ENCODE measurements at places on chromosomes 13 and 19.

DNA sequence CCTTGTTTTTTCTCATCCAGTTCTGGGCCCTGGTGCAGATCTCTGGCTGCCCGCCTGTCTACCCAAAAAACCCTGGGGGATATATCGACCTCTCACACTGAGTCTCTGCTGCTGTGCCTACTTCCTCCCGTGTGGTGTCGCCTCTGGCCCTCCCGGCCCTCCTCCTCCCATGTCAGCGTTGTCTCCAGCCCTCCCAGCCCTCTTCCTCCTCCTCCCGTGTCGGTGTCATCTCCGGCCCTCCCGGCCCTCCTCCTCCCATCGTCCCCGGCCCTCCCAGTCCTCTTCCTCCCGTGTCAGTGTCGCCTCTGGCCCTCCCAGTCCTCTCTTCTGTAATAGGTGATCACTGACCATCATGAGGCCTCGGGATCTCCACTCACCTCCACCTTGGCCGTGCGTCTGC is 81.8 kb downstream of the GPR12 start:
- no peak for DNase-seq

DNA sequence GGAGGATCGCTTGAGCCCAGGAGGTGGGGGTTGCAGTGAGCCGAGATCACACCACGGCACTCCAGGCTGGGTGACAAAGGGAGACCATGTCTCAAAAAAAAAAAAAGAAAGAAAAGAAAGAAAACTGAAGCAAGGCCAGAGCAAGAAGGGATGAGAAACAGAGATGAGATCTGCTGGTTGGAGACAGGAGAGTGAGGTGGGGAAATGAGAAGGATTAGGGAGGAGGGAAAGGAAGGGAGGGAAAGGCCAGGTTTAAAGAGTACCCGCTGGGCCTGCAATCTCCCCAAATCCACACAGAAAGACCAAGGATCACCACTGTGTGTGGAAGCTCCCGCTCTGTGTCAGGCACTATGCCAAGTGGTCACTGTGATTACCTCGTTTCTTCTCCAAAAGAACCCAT is 16.3 kb upstream of the LYPD3 start:
- DNase-seq = no peak

DNA sequence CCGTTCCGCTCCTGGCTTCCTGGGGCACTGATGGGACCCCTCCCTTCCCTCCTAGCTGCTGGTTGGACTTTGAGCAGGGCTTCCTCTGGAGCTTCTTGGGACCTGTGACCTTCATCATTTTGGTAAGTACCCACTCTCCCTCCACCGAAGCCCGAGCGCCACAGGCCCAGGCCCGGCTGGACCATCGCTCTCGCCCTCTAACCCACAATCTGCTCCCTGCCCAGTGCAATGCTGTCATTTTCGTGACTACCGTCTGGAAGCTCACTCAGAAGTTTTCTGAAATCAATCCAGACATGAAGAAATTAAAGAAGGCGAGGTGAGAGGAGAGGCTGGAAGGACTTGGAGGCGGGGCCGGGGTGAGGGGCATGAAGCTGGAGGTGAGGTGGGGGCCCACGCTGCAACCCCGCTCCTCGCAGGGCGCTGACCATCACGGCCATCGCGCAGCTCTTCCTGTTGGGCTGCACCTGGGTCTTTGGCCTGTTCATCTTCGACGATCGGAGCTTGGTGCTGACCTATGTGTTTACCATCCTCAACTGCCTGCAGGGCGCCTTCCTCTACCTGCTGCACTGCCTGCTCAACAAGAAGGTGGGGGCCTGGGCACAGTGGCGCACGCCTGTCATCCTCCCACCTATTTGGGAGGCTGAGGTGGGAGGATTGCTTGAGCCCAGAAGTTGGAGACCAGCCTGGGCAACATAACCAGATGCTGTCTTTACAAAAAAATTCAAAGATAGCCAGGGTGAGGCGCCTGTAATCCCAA is 12.3 kb downstream of the DDX39A start:
- no peak for DNase-seq

DNA sequence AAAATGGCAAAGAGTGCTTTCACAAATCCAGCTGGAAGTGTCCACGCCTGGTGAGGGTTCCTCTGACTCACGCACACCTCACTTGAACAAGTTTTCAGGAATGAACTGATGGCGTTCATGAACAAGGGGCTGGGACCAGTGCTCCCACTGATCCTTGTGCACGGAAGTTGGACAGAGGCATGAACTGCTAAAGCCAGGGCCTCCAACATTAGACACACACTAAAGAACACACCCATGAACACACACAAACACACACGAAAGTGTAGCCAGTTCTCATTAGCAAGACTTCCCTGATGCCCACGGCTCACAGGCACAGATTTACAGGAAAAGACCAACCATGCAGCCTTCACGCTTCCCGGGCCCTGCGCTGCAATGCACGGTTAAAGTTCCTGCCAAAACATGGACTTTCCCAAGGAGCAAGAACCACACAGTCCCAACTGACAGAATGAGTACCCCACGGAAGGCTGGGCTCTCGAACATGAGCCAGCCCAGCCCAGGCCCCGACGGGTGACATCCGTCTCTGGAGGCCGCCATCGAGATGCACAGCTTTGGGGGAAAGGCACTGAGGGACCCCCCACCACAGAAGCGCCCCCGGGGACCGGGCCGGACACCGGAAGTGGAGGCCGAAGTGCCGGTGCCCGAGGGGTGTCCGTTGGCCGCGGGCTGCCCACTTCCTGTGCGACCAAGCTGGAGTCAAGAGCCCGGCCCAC is 808 bp downstream of the DNMT1 start:
- no peak for DNase-seq

DNA sequence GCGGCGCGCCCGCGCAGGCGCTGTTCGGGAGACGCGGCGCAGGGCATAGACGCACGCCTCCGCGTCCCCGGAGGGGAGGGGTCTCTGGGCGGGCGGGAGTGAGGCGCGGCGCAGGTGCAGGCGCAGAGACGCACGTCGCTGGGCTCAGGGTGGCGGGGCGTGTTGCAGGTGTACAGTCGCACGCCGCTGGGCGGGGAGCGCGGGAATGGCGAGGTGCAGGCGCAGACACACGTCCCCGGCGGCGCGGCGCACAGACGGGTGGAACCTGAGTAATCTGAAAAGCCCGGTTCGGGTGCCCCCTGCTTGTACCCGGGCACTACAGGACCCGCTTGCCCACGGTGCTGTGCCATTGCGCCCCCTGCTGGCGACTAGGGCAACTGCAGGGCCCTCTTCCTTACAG is 44.7 kb downstream of the PLPP2 start:
- no peak for DNase-seq

- DNase-seq = no peak
These were observed 27.4 kb upstream of the CEBPA start for GRCh38 chr19:33329736-33330135.

DNA sequence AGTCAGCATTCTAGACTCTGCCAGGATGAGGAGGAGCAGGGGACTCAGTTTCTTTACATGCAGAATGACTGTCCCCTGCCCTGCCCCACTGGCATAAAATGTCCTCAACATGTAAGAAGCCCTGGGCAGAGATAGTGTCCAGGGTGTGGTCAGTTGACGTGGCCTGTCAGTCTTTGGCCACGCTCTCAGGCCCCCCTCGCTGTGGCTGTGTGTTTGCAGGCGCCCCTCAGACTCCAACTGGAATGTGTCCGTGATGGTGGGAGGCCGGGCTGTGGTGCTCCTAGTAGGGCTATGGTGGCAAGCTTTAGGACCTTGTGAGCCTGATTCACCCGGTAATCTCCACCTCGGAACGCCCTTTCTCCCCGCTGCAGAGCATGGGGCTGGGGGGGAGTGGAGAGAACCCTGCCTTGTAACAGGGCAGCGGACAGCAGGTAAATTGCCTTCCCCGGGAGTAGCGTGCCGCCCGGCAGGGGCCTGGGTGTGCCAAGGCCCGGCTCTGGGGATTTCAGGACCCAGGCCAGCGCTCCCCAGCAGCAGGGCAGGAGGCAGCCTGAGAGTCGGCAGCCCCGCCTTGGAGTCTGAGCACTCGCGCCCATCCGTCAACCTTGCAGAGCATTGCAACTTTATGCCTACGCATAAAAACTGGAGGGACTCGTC is 62.3 kb downstream of the CHST8 start:
- peak; percentile 55 for DNase-seq

DNA sequence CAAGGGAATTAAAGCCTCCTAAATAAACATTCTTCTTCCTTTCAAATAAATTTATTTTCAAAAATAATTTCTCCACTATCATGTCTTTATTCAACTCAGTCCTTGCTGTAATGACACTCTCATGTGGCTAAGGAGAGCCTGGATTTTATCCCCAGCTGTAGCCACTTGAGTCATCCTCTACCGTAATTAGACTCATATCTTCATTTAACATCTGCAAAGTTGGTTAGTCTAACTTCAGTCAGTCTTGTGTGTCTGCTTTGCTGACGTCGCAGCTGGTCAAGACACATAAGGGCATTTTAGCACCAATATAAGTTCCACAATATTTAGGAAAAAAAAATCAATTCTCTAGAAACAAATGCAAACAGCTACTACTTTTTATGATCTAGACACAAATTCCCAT is 776.4 kb upstream of the ATXN8OS start:
- peak; percentile 52 for DNase-seq

- no peak for DNase-seq
These were observed 1.4 kb downstream of the ECH1 start for GRCh38 chr19:38830039-38830733.

GRCh38 chr13:31322702-31323405 is 123.1 kb downstream of the B3GLCT start:
- no peak for DNase-seq

- DNase-seq = no peak
These were observed 4.6 kb upstream of the CDC16 start for GRCh38 chr13:114230117-114230516.

DNA sequence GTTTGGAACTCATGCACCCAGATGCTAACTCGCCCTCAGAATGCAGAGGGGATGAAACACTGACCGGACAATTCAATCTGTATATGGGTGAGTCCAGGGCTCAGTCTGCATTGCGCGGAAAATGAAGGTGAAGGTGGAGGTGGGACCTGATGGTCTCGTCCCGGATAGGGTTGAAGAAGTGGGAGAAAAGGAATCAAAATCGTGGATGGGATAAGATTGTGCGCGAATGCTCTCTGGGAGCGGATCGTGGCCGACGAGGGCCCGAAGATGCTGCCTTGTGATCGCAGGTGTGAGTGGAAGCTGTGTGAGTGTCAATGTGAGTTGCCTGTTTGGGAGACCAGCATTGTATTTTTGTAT is 594 bp upstream of the ZNF850 start:
- DNase-seq = no peak

DNA sequence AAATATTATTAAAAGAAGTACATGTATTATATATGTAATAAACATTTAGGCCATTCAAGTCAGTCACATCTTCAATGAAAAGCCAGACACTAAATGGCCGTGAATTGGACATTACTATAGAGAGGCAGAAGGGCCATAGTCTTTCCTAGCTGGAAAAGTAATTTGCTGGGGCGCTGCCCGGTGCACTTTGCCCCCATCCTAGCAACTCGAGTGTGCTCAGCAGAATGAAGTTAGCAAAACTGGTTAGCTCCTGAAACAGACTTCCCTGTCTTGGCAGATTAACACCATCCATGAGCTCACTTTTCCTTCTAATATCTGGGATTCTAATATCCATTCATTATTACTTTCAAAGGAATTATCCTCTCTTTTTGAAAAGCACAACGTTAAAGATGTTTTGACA is 2.8 kb upstream of the SPRYD7 start:
- no peak for DNase-seq

Measured in common myeloid progenitor, CD34-positive (primary cell).